ENCODE measurements at places on chromosomes 12 and 14.

DNA sequence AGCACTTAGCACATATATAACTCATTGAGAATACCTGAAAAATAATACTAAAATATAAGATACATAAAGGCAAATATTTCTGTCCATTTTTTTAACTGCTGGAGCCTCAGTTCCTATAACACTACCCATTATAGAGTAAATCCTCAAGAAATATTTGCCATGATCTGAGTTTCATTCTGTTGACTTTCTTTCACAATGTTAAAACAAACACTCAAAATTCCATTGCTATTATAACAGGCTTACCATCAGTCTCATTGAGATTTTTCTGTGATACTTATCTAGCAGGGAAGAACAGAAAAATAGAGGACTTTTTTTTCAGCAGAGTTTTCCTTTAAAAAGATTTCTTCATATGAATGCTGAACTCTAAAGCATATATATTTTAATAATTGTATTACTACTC, 24.5 kb downstream of the LMO3 start:
- DNase-seq: no peak

GRCh38 chr12:9032202-9032964, 43.0 kb downstream of the KLRG1 start:
- DNase-seq: no peak

DNA sequence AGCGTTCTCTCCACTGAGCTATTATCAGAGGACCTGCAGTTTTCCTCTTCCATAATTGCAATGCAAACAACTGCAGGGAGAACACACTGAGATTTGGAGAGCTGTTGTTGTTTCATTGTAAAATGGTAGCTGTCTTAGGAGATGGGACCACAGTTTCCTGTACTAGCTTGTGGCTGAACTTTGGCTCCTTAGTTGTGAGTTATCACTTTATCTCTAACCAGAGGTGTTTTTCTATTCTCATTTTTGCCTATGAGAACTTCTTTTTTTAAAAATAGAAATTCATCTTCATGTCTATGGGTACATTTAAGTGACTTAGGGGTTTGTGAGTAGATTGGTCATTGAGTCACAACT, 216.5 kb downstream of the SLC38A4 start:
- no peak for DNase-seq

GRCh38 chr14:93683226-93683625, 105.1 kb downstream of the PRIMA1 start:
- DNase-seq: peak; percentile 58

Data from tongue (tissue), 3 donors.